ENCODE measurements at places on chromosomes 16 and 17. TPM values are rescaled to one million over a fixed set of nuclear protein-coding genes. Genes with fewer than 3 reads are reported as not detected.

- no peak for DNase-seq
Measured at GRCh38 chr17:68482576-68483041, 25.3 kb upstream of the WIPI1 start.

DNA sequence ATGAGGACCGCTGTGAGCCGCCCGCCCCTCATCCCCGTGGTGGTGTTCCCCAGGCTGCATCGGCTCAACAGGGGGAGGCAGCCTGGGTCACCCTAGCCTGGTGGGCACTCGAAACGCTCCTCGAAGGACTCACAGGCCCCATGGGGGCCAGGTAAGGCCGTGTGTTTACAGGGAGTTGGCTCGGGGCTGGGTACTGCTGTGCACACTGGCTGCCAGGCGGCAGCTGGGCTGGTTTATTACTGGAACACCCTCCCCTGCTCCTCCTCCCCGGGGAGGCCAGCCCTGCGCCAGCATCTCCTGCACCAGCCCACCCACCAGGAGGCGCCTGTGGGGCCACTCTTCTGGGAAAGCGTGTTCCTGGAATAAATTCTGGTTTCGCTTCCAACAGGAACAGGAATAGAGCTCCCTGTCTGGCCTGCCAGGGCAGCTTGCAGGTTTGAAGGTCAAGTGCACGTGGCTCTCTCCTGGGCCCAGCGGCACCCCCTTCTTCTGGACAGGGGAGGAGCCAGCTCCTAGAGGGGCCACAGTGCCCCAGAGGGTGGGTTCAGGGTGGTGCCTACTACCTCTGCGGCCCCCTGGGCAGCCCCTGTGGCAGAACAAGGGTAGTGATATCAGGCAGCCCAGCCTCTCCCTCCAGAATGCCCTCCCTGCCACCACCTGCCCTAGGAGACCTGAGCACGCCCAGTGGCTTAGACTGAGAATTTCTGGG, 11.3 kb downstream of the MCRIP1 start:
- DNase-seq, result peak; percentile 88

The NACA2 gene
- not detected for total RNA-seq

GRCh38 chr17:67655478-67656148, 62.1 kb upstream of the NOL11 start:
- DNase-seq, result no peak

- DNase-seq, result no peak
Measured at GRCh38 chr16:71789136-71789535, 19.5 kb downstream of the AP1G1 start.
